AG08395 (cell line): ENCODE measurements at places on chromosomes 16 and 17.

DNA sequence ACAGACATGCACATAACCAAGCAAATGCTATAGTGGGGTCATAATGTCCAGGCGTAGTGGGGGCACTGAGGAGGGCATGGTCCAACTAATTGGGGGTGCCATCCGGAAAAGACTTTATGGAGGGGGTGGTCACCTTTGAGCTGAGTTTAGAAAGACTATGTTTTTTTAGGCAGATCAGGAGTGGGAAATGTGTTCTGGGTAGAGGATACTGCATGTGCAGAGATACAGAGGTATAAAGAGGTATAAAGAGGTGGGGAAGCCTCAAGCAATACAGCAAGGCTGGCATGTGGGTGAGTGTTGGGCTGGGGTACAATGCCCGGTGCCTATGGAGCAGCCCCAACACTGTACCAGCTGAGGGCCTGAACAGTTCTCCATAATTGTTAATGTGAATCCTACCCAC, 53.1 kb downstream of the SPACA3 start:
- no peak for DNase-seq

DNA sequence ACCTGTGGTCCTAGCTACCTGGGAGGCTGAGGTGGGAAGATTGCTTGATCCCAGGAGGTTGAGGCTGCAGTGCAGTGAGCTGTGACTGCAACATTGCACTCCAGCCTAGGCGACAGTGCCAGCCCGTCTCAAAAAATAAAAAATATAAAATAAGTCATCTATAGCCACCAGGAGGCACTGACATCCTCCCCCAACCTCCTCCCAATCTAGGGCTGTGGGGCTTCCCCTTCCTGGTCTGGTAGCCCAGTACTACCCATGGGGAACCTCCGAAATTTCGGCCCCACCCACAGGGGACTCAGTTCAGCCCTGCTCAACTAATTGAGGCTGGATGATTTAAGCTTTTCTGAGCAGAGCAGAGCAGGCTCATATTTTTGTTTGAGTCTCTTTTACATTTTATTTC, 3.2 kb downstream of the ZSCAN10 start:
- DNase-seq, result no peak

- no peak for DNase-seq
Observed at GRCh38 chr17:60602385-60602742, 2.4 kb downstream of the PPM1D start.

- no peak for DNase-seq
Observed at GRCh38 chr17:18006495-18007239, 32.3 kb downstream of the ATPAF2 start.

GRCh38 chr16:337437-337836, 15.1 kb downstream of the AXIN1 start:
- no peak for DNase-seq

- DNase-seq, result no peak
Observed at GRCh38 chr17:43779145-43780125, 658 bp upstream of the DUSP3 start.

GRCh38 chr16:48109475-48109874, 46.3 kb downstream of the ABCC12 start:
- no peak for DNase-seq
